ENCODE measurements at places on chromosomes 6 and 20.

GRCh38 chr6:126067073-126067472, 80.7 kb downstream of the TRMT11 start:
- no peak for DNase-seq

DNA sequence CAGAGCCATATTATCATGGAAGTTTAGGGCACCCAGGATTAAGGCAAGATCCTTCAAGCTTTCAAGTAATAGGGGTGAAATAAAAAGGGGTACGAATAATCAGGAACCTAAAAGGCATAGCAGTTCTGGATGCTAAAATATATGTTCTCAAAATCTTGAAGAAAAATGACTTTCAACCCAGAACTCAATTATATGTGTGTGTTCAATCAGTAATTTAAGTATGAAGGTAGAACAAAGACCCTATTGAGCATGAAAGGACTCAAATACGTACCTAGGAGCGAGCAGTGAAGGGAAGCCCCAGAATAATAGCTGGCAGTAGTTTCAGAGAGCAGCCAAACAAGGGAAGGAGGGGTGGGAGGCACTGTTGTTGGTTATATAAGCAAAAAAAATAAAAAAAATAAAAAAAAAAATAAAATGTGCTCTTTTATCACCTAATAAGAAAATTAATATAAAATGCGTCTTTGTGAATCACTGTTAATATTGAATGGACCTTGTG, 45.4 kb downstream of the MYO6 start:
- DNase-seq, result no peak

GRCh38 chr6:128062882-128063603, 162.2 kb upstream of the THEMIS start:
- DNase-seq, result peak; percentile 18

- no peak for DNase-seq
Observed at GRCh38 chr6:157732416-157733161, 90.5 kb upstream of the SNX9 start.

DNA sequence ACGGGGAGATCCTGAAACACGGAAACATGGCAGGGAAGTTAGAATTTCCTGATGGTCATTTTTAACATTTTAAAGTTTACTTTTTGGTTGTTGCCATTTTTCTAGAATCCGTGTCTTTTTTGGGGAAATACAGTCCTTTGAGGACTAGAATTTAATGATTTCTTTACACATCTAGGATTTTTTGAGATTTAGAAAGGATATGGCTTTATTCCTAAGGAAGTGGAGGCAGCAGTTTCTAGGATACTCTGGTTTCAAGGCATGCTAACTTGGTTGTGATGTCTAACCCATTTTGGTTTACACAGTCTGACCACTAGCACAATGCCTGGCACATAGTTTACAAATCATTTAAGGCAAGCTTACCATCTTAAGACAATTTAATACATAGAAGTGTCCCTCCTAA, 1.1 kb upstream of the ZBTB2 start:
- no peak for DNase-seq

DNA sequence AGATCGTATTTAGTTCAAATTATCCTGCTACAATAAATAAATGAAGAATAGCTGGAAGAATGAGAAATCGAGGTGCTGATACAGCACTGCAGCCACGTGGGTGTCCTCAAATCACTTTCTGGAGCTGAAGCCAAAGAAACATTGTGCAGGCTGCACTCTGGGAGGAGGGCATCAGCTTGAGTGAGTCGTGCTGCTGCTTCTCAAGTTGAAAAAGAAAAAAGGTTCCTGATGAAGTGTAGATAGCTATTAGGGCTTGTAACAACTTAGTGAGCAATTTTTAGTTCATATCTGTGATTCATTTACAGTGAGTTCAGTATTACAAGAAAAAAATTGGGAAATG, 40.5 kb downstream of the DSE start:
- peak; percentile 64 for DNase-seq

- no peak for DNase-seq
Observed at GRCh38 chr6:152540381-152540780, 96.8 kb downstream of the SYNE1 start.

- no peak for DNase-seq
Observed at GRCh38 chr20:19764207-19764606, 6.1 kb downstream of the RIN2 start.

DNA sequence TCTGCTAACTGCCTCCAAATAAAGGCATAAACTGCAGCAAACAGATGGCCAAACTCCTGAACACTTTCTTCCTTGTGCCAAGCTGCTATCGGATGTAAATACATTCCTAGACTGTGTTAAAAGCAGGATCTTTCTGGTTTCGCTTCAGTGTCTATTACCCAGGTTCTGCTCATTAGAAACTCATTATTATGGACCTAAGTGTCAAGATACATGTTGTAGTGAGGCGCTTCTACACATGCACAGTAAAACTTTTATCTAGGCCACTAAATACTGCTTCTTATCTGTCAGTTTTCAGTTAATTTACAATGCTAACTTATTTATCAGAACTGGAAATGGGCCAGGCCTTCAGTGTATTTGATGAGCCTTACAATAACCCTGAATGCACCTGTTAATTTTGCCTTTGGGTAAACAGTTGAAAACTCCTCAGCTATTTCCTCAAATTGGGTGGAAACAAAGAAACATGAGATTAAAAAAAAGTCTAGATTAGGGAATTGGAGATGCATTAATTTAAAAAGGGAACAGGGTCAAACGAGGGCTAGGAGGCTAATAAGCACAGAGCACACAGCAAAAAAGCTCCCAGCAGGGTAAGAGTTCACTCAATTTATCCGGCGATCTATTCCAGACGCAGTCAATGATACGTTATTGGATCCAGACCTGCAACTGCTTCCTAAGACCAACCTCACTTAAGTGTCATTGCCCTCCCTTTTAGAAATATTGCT, 240.6 kb downstream of the FOXC1 start:
- DNase-seq, result no peak

GRCh38 chr6:11025921-11026635, 18.0 kb downstream of the ELOVL2 start:
- DNase-seq, result no peak

DNA sequence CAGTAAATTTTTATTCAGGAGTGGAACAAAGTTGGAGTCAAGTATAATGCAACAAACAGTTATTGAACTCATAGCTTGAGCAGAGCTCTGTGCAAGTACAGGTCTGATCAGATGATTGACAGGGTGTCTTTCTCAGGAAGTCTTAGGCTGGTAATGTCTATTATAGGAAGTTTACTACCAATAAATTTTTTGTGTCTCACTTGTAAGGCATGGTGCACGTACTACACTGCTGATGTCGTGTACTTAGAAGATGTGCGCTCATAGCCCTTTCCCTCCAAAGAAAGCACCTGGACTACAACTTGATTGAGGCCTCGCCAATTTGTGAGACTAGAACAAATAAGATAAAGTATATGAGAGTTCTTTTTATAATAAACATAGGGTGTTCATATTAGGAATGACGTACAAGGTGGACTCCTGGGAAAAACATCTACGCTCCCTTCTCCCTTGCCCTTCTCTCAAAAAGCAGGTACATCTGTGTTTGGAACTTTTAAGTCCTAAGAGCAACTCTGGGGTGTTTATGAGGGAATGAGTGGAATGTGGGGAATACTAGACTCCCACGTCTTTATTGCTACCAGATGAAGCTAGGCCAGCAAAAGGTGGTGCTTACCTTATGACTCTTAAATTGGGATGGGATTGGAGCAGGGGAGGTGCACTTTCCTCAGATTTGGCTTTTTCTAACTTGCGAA, 1.5 kb downstream of the NDUFAF5 start:
- DNase-seq, result no peak

DNA sequence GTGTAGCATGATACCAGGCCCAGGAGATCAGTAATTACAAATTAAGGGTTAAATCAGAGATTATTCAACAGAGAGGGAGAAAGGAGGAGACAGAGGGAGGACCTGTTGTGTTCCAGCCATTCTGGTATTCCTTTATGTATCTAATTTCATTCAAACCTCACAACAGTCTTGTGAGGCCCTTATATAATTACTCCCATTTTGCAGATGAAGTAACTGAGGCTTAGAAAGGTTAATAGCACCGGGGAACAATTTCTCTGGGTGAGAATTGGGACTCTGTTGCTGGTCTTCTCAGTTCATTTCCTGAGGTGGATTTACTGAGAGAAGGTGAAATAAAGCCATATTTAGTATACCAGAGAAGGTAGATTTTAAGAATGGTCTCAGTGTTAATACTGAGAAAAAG, 66.6 kb downstream of the C6orf52 start:
- no peak for DNase-seq

DNA sequence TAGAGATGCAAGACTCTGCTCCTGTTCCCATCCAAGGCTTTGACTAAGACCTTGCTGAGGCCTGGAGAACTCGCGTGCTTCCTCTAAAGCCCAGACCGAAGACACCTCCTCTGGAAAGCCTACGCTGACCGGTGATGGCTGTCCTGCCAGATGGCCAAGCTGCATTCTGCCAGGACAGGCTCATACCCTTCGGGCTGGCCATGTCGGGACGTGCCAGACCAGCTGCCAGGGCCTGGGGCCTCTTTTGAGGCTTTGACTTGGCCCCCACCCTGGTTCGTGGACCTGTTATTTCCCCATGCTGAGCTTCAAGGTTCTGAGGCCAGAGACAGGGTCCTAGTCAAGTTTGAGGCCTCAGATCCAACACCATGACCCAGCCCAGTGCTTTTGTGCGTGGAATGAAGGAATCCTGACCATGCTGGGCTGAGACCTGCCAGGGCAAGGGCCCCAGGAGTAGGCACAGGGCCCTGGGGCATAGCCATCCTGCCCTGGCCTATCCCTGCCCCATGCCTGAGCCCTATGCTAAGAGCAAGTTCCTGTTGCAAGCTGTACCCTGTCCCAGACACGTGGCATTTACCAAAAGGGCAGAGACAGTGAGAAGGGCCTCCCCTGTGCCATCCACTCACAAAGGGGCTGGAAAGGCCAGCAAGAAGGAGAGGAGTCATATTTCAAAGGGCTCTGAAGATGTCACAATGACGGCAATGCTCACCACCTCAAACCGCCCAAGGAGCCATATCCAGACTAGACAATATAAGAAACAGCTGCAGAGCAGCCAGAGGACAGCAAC, 42.8 kb downstream of the MRPL14 start:
- DNase-seq, result peak; percentile 67

GRCh38 chr20:57943950-57944349, 234.1 kb upstream of the PMEPA1 start:
- DNase-seq, result no peak

DNA sequence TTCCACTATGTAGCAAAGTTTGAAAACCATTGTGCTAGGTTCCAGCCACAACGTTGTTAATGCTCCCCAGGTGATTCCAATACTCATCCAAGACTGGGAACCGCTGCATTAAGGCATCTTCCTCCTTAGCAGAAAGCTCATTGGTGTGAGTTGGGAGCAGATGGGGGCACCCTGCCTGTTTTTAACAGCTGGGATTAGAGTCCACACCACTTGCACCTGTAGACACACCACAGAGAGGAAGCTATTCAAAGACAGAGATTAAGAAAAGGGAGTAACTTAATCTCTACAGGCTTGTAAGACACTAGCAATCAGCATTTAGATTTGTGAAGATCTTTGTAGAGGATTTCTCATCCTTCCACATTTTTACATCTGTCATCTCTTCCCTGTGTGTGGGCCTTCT, 333.9 kb upstream of the SOX4 start:
- DNase-seq, result no peak

- DNase-seq, result no peak
Observed at GRCh38 chr6:135322427-135323201, 141.5 kb downstream of the MYB start.

GRCh38 chr6:167479901-167480648, 155.2 kb downstream of the TTLL2 start:
- DNase-seq, result no peak

DNA sequence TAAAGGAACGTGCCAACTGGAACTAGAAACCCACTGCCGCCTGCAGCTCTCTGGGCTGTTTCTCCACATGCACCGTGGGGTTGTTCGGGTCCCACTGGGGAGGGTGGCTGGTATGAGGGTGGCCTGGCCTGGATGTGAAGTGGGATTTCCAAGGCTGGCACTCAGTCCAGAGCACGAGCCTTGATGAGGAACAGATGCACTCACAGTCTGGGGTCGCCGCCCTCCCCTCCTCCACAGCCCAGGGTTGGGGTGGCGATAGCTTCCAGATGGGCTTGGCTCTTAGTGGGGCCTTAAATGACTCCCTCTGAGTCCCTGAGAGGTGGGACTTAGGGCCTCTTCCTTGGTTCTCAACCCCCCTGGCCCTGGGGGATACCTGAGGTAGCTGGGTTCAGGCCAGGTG, 30.7 kb upstream of the ANGPT4 start:
- no peak for DNase-seq

- no peak for DNase-seq
Observed at GRCh38 chr20:50930139-50930975, 880 bp downstream of the ADNP start.

DNA sequence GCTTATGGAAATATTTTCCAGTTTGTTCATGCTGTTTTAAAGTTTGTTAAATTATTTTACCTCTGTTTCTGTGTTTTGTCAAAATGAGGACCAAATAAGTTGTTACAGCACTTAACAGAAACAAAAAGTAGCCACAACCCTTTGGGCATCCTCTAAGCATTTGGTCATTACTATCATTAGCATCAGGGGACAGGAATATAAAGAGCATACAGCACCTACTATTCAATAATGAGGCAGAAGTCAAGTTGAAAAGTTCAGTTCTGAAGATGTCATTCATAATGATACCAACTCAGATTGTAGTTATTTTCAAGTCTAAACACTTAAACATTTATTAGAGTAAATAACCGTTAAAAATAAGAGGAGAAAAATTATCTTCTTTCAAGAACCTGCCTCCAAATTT, 862.3 kb upstream of the FLRT3 start:
- DNase-seq, result no peak

- no peak for DNase-seq
Observed at GRCh38 chr20:49956689-49957088, 20.5 kb downstream of the RNF114 start.

GRCh38 chr20:8228315-8228714, 96.2 kb downstream of the PLCB1 start:
- DNase-seq, result no peak

DNA sequence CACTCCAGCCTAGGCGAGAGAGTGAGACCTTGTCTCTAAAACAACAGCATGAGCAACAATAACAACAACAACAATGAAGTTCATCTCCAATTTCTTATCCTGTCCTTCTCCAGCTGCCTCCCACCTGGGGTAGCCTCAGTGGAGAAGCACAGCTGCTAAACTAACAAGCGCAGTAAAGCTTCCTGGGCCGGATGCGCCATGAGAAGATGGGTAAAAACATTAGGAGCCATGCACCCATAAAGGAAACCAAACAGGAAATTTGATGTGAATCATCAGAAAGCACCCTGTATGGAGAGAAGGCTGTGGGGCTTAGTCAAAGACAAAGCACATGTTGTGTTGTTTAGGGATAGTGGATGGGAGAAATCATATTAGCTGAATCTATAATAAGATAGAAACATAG, 61.1 kb upstream of the CCN6 start:
- peak; percentile 74 for DNase-seq

DNA sequence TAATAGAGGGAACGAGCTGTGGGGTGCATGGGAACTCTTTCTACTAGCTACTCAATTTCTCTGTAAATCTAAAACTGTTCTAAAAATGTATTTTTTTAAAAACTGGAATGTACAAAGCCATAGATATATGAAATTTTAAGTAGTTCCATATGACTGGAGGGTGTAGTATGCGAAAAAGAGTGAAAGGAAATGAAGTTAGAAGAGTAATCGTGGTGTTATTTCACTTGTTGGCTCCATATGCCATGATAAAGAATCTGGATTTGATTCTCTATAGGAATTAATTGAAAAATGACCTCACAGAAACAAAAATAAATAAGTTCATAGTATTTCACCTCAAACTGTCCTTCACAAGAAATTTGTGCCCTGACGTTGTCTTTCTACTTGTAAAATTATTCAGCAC, 500.2 kb downstream of the TENT5A start:
- no peak for DNase-seq

- DNase-seq, result no peak
Observed at GRCh38 chr6:3538536-3538935, 81.7 kb upstream of the SLC22A23 start.

- no peak for DNase-seq
Observed at GRCh38 chr6:168045141-168045691, 33.8 kb downstream of the FRMD1 start.

Measured in EH (cell line).